HCT116 (cell line): ENCODE measurements at places on chromosomes 3 and 15.

DNA sequence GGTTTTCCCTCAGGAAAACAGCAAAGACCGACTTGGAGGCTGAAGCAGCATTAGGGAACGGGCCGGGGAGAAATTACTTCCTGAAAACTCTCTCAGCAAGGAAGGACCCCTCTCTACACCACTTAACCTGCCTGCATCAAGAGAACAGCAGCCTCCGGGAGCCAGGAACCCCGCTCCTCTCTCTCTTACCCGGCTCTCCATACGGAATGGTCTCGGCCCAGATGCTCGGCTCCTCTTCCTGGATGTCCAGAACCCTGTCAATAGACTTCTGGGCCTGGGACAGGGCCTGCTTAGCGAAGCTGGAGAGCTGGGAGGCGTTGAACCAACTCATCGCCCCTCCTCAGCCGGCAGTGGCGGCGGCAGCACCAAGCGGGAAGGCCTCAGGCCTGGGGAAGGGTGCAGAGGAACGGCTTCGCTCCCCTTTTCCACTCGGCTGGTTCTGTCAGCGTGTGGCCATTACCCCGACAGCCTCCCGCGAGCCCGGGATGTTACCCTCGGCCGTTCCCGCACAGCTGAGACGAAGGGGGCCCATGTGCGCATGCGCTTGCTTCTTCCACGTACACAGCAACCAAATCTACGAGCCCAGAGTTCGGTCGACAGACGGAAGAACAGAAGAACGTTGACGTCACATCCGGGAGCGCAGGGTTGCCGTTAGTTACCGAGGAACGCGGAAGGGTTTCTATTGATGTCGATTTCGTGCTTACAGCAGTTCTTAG, at the start of gene TMF1:
TSS of gene TMF1 (minus strand) at position 578 of the 716 bp plus-strand sequence. CDS start at position 331, 247 bp downstream.
- peak within 1 kb of the TSS; percentile 81 for H3K4me3 ChIP-seq
- H3K4me1 ChIP-seq: peaks cover 14% of the 10 kb centered on the region
- peak within 1 kb of the TSS; percentile 61 for H3K27ac ChIP-seq

- no peaks in the 10 kb centered on the region for H3K36me3 ChIP-seq
- no peak for DNase-seq
- no peaks in the 10 kb centered on the region for H3K4me1 ChIP-seq
Measured at GRCh38 chr3:168738527-168739325, 643.0 kb upstream of the GOLIM4 start.

DNA sequence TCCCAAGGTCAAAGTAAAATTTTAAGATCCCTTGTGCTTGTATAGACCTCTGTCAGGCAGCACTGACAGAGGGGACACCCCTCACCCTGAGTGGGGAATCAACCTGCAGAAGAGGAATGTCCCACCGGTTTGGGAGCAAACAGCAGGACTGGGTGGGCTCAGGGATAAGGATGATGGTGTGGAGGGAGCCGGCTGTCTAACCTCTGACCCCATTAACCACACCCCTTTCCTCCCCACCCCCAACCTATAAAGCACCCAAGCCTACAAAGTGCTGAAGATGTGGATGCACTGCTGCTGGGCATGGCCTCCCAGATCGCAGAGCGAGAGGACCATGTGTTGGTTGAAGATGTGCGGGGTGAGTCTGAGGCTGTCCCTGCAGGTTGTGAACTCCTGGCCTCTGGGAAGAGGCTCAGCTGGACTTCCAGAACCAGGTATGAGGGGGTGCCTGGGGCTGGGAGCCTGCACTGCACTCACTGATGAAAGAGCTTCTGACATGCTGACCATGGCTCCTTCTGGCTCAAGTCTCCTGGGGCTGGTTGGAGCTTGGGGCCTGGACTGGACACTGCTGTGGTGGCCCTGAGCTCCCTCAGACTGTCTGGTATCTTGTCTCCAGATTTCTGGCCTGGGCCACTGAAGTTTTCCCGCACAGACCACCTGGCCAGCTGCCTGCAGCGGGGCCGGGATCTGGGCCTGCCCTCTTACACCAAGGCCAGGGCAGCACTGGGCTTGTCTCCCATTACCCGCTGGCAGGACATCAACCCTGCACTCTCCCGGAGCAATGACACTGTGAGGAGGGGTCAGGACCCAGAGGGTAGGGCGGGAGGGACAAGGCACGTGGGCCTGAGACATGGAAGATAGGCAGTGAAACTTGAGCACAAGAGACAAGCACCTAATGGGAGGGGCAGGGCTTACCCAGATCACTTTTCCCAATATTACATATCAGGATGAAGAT, 9.3 kb downstream of the DUOX1 start:
- H3K4me3 ChIP-seq: no peak overlapping the region
- H3K27me3 ChIP-seq: no peaks in the 10 kb centered on the region
- peaks cover 5% of the 10 kb centered on the region; the same call in 1 of the 2 replicates for H3K36me3 ChIP-seq
- no peaks in the 10 kb centered on the region for H3K4me1 ChIP-seq
- no peak overlapping the region for H3K27ac ChIP-seq

DNA sequence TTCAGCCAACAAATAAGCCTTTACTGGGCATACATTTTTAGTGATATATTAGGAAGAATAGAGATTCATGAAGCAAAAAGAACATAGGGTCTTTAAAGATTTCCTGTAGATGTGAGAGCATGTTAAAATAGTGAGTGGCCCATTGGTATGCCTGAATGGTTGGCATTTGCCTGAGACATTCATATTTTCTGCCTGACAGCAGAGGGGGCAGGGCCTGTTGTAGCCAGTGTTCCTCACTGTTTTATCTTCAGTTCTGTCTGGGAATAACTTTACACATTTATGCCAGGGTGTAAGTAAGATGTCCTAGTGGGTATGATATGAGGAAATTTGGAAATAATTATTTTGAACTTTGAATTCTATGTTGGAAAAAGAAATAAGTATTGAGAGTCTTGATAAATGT, 704.7 kb upstream of the ARPP21 start:
- H3K4me3 ChIP-seq: no peak overlapping the region
- DNase-seq: no peak
- H3K27ac ChIP-seq: no peak overlapping the region
- H3K36me3 ChIP-seq: no peaks in the 10 kb centered on the region
- H3K27me3 ChIP-seq: no peaks in the 10 kb centered on the region

- no peak overlapping the region for H3K27ac ChIP-seq
- H3K4me1 ChIP-seq: peaks cover 7% of the 10 kb centered on the region
- no peak overlapping the region for H3K4me3 ChIP-seq
- H3K27me3 ChIP-seq: no peaks in the 10 kb centered on the region
- H3K36me3 ChIP-seq: no peaks in the 10 kb centered on the region
Measured at GRCh38 chr15:38873158-38873557, 308.5 kb upstream of the RASGRP1 start.

- H3K36me3 ChIP-seq: peaks cover 12% of the 10 kb centered on the region
- no peak for DNase-seq
- no peak overlapping the region for H3K27ac ChIP-seq
- no peak overlapping the region for H3K4me3 ChIP-seq
- H3K4me1 ChIP-seq: no peaks in the 10 kb centered on the region
Measured at GRCh38 chr3:130725746-130726145, 20.9 kb downstream of the PIK3R4 start.

GRCh38 chr3:126353694-126354321, 3.4 kb downstream of the KLF15 start:
- H3K27me3 ChIP-seq: peaks cover 3% of the 10 kb centered on the region; the same call in 1 of the 2 replicates
- no peak for DNase-seq
- peaks cover 30% of the 10 kb centered on the region for H3K4me1 ChIP-seq
- no peak overlapping the region for H3K4me3 ChIP-seq

DNA sequence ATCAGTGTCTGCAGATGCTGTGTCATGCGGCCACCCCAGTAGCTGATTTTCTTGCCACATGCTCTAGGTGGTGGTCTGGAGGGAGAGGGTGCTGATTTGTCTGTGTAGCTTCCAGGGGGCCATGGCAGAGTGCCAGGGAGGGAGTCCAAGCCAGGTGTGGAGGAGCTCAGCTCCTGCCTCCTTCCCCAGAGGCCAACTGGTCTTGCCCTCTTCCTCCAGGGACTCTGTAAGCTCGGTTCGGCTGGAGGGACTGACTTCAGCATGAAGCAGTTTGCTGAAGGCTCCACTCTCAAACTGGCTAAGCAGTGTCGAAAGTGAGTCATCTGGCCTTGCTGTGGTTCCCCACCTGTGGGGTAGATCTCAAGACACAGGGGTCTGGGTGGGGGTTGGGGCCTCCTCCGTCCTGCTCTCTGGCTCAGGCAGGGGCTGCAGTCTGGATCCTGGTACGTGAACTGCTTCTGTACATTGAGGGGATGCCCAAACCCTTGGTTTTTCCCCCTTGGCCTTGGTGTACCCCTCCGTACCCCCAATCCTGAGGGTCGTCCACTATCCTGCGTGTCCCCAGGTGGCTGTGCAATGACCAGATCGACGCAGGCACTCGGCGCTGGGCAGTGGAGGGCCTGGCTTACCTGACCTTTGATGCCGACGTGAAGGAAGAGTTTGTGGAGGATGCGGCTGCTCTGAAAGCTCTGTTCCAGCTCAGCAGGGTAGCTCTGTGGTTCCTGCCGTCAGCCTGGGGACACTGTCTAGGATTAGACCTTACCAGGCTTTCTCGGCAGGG, 6.9 kb upstream of the RCCD1 start:
- no peak for DNase-seq
- H3K27ac ChIP-seq: no peak overlapping the region
- peaks cover 36% of the 10 kb centered on the region for H3K36me3 ChIP-seq
- no peaks in the 10 kb centered on the region for H3K27me3 ChIP-seq

GRCh38 chr15:83769411-83769999, 115.6 kb downstream of the ADAMTSL3 start:
- no peaks in the 10 kb centered on the region for H3K4me1 ChIP-seq
- H3K27ac ChIP-seq: no peak overlapping the region
- no peak overlapping the region for H3K4me3 ChIP-seq
- DNase-seq: no peak

- peaks cover 11% of the 10 kb centered on the region; the same call in 1 of the 2 replicates for H3K36me3 ChIP-seq
- peaks cover 95% of the 10 kb centered on the region for H3K4me1 ChIP-seq
- DNase-seq: peak; percentile 82
- no peak overlapping the region for H3K4me3 ChIP-seq
- peak overlapping the region; percentile 43 for H3K27ac ChIP-seq
Measured at GRCh38 chr15:41940441-41940857, 31.9 kb downstream of the EHD4 start.

GRCh38 chr15:67783303-67783702, 42.0 kb upstream of the SKOR1 start:
- no peaks in the 10 kb centered on the region for H3K36me3 ChIP-seq
- no peak overlapping the region for H3K4me3 ChIP-seq

GRCh38 chr3:23865595-23866396, 51.0 kb downstream of the NKIRAS1 start:
- no peaks in the 10 kb centered on the region for H3K36me3 ChIP-seq
- H3K4me3 ChIP-seq: no peak overlapping the region
- peaks cover 14% of the 10 kb centered on the region for H3K4me1 ChIP-seq

- no peaks in the 10 kb centered on the region for H3K36me3 ChIP-seq
- no peaks in the 10 kb centered on the region for H3K27me3 ChIP-seq
- H3K27ac ChIP-seq: peak overlapping the region; percentile 86
- H3K4me1 ChIP-seq: peaks cover 9% of the 10 kb centered on the region; the same call in 1 of the 2 replicates
Measured at GRCh38 chr15:38454696-38455090, 766 bp downstream of the FAM98B start.

- H3K27me3 ChIP-seq: no peaks in the 10 kb centered on the region
- peaks cover 83% of the 10 kb centered on the region for H3K4me1 ChIP-seq
- H3K36me3 ChIP-seq: peaks cover 11% of the 10 kb centered on the region; the same call in 1 of the 2 replicates
- peak; percentile 13 for DNase-seq
Measured at GRCh38 chr3:30658328-30659052, 52.1 kb downstream of the TGFBR2 start.

- H3K4me3 ChIP-seq: no peak overlapping the region
- no peak for DNase-seq
- H3K4me1 ChIP-seq: no peaks in the 10 kb centered on the region
- H3K27me3 ChIP-seq: peaks cover 8% of the 10 kb centered on the region; the same call in 1 of the 2 replicates
Measured at GRCh38 chr15:69662645-69663000, 210.0 kb downstream of the RPLP1 start.

DNA sequence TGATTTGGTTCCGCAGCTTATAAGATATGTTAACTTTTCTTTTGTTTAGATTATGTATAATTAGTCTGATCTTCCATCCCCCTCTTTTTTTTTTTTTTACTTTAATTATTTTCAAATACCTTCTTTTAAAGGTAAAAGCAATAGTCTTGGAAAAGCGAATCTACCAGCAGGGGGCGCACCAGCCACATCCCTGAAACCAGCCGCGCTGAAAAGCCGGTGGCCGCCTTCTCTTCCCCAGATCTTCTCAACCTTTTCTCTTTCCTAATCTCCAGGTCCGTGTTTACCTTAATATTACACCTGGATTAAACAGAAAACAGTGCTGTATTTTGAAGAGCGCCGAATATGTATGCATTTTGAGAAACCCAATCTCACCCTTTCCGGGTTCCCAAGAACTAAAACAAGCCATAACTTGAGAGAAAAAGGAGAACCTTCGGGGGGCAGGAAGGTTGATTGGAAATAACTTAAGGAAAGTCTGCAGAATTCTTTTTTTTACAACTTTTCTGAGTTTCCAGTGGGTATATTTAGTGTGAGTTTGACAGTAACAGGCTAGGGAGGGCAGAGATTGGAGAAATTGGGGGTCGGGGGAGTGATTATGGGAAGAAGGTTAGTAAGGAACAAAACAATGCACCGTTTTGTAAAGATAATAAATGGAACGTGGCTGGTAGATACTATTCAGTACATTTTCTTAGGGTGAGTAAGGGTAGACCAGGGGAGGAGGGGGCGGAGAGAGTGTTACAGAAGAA, 2.0 kb upstream of the SOX2 start:
- H3K27me3 ChIP-seq: no peaks in the 10 kb centered on the region
- no peak overlapping the region for H3K27ac ChIP-seq
- DNase-seq: peak; percentile 29
- H3K4me1 ChIP-seq: peaks cover 16% of the 10 kb centered on the region; the same call in 1 of the 2 replicates

GRCh38 chr3:195040773-195041520, 230.0 kb downstream of the XXYLT1 start:
- no peak overlapping the region for H3K4me3 ChIP-seq
- peak; percentile 44 for DNase-seq
- no peak overlapping the region for H3K27ac ChIP-seq
- H3K4me1 ChIP-seq: peaks cover 30% of the 10 kb centered on the region

DNA sequence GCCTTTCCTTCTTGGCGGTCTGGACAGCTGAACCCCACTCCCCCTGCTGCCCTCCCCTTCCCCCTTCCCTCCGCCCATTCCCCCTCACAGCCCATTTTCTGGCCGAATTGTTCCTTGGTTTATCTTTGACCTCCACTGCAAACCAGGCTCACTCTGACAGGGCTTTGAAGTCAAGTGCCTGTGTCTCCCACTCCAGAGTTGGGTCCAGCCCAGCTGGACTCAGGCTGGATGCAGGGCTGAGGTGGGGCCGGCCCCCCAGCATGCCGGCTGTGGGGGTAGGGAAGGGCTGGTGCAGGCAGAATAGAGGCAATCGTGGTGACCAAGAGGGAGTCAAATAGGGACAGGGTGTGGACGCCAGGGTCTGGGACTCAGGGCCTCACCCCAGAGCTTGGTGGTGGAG, 57.0 kb upstream of the MRPS22 start:
- H3K4me3 ChIP-seq: no peak overlapping the region
- no peak overlapping the region for H3K27ac ChIP-seq
- H3K27me3 ChIP-seq: no peaks in the 10 kb centered on the region
- no peak for DNase-seq

- H3K4me3 ChIP-seq: no peak overlapping the region
- no peaks in the 10 kb centered on the region for H3K27me3 ChIP-seq
- DNase-seq: no peak
- no peaks in the 10 kb centered on the region for H3K4me1 ChIP-seq
Measured at GRCh38 chr3:38528457-38528856, 32.3 kb downstream of the EXOG start.

GRCh38 chr15:83695246-83695645, 41.3 kb downstream of the ADAMTSL3 start:
- DNase-seq: no peak
- H3K4me3 ChIP-seq: no peak overlapping the region
- H3K4me1 ChIP-seq: no peaks in the 10 kb centered on the region
- no peak overlapping the region for H3K27ac ChIP-seq
- H3K36me3 ChIP-seq: no peaks in the 10 kb centered on the region

GRCh38 chr3:156721687-156722618, 47.6 kb downstream of the TIPARP start:
- no peaks in the 10 kb centered on the region; the same call in 1 of the 2 replicates for H3K36me3 ChIP-seq
- 0 out of 2 replicates have a peak, but pooled peaks cover 6% of the 10 kb centered on the region for H3K4me1 ChIP-seq
- H3K27ac ChIP-seq: no peak overlapping the region
- DNase-seq: no peak
- no peaks in the 10 kb centered on the region for H3K27me3 ChIP-seq
